ENCODE measurements at places on chromosomes 6 and 20.
A peak's percentile ranks its signal among the peaks of the same experiment; 100 is the strongest.

- no peak for DNase-seq
Measured at GRCh38 chr6:6542357-6542756, 46.2 kb upstream of the LY86 start.

GRCh38 chr20:22807646-22808244, 223.4 kb upstream of the FOXA2 start:
- no peak for DNase-seq

- DNase-seq: no peak
Measured at GRCh38 chr6:48916607-48917006, 546.4 kb downstream of the MMUT start.

GRCh38 chr20:47493963-47494293, 7.8 kb upstream of the NCOA3 start:
- peak; percentile 49 for DNase-seq

GRCh38 chr20:57428324-57429158, 37.3 kb downstream of the RBM38 start:
- DNase-seq: no peak

DNA sequence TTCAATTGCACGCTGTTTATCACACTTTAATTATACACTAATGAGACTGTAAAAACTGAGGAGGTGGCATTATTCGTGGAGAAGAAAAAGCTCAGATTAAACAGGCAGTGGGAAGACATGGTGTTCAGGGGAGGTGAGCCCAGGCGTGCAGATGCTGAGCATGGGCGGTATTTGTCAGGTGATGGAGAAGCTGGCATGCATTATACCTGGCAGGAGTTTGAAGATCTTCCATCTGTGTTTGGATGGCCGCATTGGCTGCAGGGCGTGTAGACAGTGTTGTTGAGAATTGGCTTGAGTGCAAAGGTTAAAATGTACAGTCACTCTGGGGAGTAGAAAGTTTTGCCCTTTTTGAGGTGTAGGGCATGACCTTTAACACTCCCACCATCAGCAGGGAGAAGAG, 213.8 kb downstream of the ERMARD start:
- no peak for DNase-seq

DNA sequence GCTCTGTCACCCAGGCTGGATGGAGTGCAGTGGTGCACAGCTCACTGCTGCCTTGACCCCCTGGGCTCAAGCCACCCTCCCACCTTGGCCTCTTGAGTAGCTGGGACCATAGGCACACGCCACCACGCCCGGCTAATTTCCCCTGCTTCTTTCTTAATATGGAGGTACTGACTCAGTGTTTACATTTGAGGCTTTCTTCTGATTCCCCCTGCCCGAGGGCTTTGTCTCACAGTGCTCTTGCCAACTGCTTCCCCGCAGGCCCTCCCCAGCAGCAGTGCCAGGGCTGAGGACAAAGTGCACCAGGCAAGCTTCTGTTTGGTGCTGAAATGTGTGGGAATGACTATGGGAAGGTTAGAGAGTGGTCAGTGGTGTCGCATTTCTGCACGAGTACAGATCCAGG, 34.8 kb downstream of the NR2E1 start:
- peak; percentile 24 for DNase-seq

DNA sequence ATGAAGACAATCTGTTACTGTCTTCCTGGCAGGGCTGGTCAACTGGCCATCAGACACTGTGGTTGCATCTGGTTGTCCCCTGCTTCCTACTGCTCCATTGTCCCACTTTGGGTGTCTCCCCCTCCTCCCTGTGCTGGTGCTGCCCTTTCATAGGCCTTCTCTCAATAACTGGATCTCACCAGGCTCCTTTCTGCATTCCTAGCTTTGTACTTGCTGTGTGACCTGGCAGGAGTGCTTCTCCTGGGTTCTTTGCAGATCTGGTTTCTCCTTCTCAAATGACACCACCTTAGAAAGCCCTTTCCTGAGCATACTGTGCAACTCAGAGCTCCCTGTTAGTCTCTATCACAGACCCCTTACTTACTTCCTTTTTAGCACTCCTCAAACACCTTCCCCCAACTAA, 223.0 kb downstream of the BCKDHB start:
- DNase-seq: peak; percentile 36

GRCh38 chr20:11271319-11271718, 597.5 kb upstream of the JAG1 start:
- DNase-seq: peak; percentile 87

- DNase-seq: no peak
Measured at GRCh38 chr20:55668631-55669030, 336.7 kb downstream of the CBLN4 start.

DNA sequence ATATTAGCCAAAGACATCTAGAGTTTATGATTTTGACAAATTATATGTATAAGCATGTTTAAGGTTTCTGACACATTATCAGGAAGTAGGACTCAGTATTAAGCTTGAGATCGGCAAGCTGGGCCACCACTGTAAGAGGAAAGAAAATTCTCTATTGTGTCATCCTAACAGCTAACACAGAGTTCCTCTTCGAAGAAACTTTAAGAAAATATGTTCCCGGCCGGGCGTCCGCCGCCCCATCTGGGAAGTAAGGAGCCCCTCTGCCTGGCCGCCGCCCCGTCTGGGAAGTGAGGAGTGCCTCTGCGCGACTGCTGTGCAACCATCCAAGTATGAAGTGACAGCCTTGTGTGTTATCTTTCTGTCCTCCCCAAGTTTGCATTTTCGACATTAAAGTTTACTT, 23.0 kb downstream of the USP49 start:
- no peak for DNase-seq

GRCh38 chr6:5025911-5026819, 22.3 kb upstream of the RPP40 start:
- peak; percentile 90 for DNase-seq

DNA sequence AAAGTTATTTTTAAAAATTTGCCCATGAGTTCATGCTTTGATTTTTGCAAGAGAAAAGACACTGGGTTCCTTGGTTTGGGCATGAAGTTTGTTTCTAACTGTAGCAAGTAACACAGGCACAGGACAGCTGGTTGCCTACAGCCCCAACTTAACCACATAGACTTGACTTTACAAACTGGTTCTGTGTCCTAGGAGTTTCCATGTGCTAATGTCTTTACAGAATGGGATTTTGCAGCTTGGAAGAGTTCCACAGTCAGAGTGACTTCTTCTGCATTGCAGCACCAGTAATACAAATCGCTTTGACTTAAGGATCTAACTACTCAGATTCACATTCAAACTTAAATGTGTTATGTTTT, 44.3 kb downstream of the OR2B2 start:
- no peak for DNase-seq

Measured in ELF-1 (cell line).